ENCODE measurements at places on chromosomes 16 and 17.

- no peak for DNase-seq
These were observed 32.8 kb downstream of the SCNN1B start for GRCh38 chr16:23334950-23335349.

DNA sequence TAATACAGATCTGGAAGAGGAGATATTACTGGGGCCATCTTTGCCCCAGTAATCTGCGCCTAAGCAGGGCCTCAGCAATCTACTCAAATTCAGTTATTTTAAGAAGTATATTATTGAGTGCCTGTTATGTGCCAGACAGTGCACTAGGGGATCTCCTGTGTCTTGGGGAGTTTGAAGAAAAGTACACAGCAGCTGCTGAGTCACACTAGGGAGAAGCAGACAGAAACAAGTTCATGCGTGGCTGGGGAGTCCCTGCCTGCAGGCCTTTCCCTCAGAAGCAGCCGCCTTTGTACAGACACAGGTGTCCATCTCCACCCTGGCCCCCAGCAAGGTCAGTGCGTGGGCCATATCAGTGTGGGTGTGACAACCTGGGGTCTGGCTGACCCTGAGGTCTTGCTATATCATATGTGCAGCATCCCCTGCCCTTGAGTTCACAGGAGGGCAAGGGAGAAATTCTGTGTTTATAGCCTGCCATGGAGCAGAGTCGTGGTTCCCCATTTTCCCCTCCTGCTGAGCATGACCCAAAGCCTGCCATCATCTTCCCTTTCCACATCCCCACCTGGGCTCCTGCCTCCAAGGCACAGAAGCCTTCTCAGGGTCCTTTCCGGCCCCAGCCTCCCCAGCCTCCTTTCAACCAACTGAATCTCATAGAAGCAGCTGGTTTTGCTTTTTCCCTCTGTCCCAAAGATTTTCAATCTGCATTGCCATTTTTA is 229.9 kb upstream of the SDK2 start:
- DNase-seq, result no peak

- DNase-seq, result no peak
These were observed 16.9 kb downstream of the CARHSP1 start for GRCh38 chr16:8851761-8852403.

- DNase-seq, result no peak
These were observed 58.6 kb upstream of the DNAH9 start for GRCh38 chr17:11539637-11540036.

DNA sequence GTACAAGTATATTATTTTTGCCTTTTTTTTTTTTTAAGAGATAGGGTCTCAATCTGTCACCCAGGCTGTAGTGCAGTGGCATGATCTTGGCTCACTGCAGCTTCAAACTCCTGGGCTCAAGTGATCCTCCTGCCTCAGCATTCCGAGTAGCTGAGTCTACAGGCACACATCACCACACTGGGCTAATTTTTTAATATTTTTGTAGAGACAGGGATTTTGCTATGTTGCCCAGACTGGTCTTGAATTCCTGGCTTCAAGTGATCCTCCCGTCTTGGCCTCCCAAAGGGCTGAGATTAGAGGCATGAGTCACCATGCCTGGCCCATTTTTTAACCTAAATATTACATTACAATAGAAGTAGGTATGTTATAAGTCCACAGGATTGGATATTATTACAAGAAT is 3.2 kb downstream of the TERB1 start:
- DNase-seq, result no peak

- no peak for DNase-seq
These were observed 4.0 kb downstream of the CRYBA1 start for GRCh38 chr17:29250666-29251065.

DNA sequence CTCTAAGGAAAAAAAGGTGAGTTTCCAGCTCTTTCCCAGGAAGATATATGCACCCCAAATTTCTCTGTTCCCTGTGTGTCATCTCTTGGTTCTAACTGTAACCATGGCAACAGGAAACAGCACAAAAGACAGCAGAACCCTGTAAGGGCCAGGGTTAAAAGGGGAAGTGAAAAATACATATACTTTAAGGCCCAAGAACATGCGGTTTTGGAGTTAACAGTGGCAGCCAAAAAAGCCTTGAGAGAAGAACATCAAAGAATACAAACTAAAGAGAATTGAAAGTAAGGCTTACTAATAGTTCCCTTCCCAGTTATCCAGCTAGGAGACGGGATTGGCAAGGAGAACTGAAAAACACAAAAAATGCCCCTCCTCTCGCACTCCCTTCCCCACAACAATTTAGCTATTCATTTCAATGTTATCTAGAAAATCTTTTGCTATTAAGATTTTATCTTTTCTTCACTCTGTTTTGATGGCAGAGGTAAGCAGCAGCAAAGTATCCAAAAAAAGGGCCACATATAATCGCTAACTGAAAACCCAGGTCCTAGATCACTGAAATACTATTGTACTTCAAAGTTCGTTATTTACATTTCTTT is 1.5 kb downstream of the SPOP start:
- no peak for DNase-seq

DNA sequence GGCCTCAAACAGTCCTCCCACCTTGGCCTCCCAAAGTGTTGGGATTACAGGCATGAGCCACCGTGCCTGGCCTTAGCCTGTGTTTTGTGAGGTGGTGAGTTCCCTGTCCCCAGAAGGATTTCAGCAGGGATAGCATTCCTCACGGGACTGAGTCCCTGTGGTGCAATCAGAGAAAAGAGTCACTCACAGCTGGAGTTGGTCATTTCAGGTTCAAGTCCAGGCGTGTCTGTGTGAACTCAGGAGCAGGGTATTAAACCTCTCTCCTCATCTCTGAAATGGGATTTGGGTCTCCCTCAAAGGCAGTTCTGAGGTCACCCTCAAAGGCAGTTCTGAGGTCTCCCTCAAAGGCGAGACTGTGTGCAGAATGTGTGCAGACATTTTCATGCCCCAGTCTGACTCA is 28.6 kb downstream of the NPTX1 start:
- DNase-seq, result no peak

- DNase-seq, result peak; percentile 35
These were observed 3.5 kb upstream of the CDH11 start for GRCh38 chr16:65125322-65125721.

- DNase-seq, result no peak
These were observed 159.1 kb downstream of the PRKCA start for GRCh38 chr17:66461343-66461995.

GRCh38 chr16:89269805-89270665 is 52.5 kb downstream of the ZNF778 start:
- DNase-seq, result no peak

GRCh38 chr17:49727380-49727779 is 19.6 kb upstream of the SLC35B1 start:
- DNase-seq, result no peak

- DNase-seq, result no peak
These were observed 150.3 kb downstream of the IRX3 start for GRCh38 chr16:54136276-54136625.

- no peak for DNase-seq
These were observed 12.3 kb upstream of the C17orf113 start for GRCh38 chr17:42062681-42063080.

DNA sequence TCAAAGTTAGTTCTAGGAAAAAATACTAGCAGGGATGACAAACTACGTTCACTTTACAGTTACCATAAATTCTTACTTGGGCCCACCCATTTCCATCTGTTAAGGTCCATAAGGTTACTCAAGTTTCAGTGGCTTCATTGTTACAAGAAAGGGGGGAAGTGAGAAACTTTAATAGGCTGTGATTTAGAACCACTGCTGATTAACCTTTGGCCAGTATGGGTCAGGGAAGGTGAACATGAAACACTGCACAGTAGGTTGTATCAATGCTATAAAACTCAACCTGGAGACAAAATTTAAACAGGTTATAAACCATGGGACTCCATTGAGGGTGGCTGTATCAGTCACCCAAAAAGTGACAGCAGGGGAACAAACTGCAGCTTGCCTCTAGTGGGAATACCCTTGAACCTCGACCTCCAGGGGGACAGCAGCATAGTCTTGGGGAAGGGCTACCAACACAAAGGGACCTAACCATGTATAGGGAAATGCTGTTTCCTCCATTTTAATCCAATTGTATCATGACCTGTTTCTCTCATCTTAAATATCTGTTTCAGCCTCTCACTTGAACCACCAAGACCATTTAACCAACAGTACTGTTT is 10.4 kb downstream of the PTRH2 start:
- DNase-seq, result no peak

GRCh38 chr16:17561056-17561455 is 90.3 kb upstream of the XYLT1 start:
- DNase-seq, result peak; percentile 48

- no peak for DNase-seq
These were observed 215.8 kb downstream of the CDH8 start for GRCh38 chr16:61820398-61820797.

- DNase-seq, result peak; percentile 64
These were observed 928 bp downstream of the HBA1 start for GRCh38 chr16:177394-177822.

GRCh38 chr17:323181-323580 is 29.4 kb downstream of the RPH3AL start:
- DNase-seq, result no peak

DNA sequence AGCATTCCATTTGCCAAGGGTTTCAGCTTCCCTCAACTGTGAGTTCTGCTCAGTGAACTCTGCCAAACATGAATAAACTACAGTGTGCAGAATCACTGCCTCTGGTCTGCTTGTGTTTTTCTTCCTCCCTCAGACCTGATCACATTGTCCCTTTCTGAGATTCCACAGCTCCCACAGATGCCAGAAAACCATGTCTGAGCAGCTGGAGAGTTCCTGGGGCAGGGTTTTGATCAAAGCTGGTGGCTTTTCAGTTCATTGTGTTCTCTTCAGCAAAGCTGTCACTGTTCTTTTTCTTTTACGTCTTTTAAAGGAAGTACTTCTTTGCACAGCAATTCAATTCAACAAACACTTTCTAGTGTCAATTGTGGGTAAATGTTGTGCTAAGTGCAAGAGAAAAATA is 555.8 kb downstream of the RBFOX1 start:
- DNase-seq, result no peak

DNA sequence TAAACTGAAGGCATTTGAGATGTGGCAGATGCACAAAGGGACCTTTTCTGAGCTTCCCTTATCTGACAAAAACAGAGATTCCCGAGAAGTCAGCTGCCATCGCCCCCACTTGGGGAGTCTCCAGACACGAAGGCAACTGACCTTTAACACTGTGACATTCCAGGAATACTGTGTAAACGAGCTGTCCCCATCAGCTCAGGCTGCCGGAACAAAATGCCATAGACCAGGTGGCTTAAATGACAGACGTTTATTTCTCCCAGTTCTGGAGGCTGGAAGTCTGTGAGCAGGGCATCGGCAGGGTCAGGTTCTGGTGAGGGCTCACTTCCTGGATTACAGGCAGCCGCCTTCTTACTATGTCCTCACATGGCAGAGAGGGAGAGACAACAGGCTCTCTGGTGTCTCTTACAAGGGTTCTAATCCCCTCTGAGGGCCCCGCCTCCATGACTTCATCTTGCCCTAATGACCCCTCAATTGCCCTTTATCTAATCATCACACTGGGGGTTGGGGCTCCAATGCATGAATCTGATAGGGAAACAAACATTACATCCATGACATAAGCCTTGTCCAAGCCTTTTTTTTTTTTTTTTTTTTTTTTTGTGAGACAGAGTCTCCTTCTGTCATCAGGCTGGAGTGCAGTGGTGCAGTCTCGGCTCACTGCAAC is 178.5 kb upstream of the RPL38 start:
- DNase-seq, result peak; percentile 18

DNA sequence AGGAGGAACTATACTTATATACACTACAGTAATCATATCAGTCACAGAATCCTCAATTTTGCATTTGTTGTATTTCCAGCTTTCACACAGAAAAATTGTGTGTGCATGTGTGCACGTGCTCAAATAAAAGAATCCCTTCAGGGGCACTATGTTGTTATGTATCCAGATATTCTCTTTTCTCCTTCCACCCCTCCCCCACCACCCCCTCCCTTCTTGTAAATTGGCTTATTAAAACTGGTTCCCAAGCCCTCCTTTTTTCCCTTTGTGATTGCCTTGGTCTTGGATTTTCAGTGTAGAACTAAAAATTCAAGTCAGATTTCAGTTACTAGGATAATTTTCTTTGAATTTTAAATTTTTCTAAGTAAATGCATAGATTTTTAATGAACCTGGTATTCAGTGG is 86.3 kb downstream of the WNT3 start:
- no peak for DNase-seq

- no peak for DNase-seq
These were observed 129.4 kb upstream of the IRX5 start for GRCh38 chr16:54801057-54801844.

GRCh38 chr16:67539271-67539670 is 10.6 kb downstream of the RIPOR1 start:
- no peak for DNase-seq

- no peak for DNase-seq
These were observed 14.5 kb upstream of the GPRC5C start for GRCh38 chr17:74417178-74418045.

- DNase-seq, result no peak
These were observed 26.5 kb upstream of the ADGRG1 start for GRCh38 chr16:57601801-57602478.

- DNase-seq, result no peak
These were observed 8.6 kb downstream of the CCDC102A start for GRCh38 chr16:57527610-57528360.

- no peak for DNase-seq
These were observed 242.3 kb downstream of the CCDC182 start for GRCh38 chr17:57502811-57503241.

DNA sequence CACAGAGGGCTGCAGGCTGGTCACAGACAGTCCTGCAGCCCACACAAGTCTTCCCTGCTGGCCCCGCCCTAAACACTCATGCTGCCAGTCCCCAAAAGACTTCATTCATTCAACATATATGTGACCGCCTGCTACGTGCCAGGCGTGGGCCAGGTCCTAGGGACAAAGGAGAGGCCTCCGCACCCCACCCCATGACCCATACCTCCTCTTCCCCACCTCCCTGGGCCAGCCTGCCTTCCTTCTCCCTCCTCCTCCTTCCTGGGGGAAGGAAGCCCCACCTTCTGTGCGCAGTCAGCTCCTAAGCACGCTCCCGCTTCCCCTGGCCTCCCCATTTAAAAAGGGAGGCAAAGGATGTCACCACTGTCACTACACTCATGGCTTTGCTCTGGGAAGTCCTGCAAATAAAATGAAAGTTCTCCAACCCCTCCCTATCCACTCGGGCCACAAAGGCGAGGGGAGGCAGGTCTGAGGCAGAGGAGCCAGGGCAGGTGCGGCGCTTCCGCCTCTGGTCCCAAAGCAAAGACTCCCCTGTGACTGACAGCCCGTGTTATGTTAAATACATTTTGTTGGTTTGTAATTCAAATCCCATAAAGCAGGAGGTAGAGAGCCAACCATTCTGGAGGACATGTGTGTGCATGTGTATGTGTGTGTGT is 9.0 kb downstream of the DNAAF8 start:
- DNase-seq, result no peak

DNA sequence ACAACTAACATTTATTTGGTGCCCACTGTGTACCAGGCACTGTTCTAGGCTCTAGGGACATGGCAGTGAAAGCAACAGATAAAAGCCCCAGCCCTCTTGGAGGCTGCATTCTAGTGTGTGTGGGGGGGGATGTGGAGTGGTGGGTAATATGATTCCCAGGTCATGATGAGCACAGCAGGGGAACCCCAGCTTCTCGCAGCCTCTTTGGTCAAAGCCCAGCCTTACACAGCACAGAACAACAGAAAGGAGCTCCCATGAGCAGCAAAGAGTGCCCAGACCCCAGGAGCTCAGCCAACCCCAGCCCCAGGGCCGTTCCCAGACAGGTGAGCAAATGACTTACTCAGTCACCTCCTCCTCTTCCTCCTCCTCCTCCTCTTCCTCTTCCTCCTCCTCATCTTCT is 21.9 kb downstream of the CNGB1 start:
- DNase-seq, result no peak
